Fibroblast of lung (primary cell): ENCODE measurements at places on chromosomes 3 and 15. TPM values are rescaled to one million over a fixed set of nuclear protein-coding genes. Genes with fewer than 3 reads are reported as not detected.

Gene GP9
- not detected in 2 replicates for total RNA-seq

Gene SST
- not detected in 2 replicates for total RNA-seq

Gene KLHL40
- not detected in 2 replicates for total RNA-seq

Gene THRB
- total RNA-seq = 3.9 and 7.4 TPM in 2 replicates

Gene KPNA4
- 34.7 and 38.8 TPM in 2 replicates for total RNA-seq

Gene GOLGA6L7
- not detected in 2 replicates for total RNA-seq

Gene RPL4
- 1,689 and 2,458 TPM in 2 replicates for total RNA-seq

Gene APBA2
- total RNA-seq = 18.2 and 20.3 TPM in 2 replicates

Gene CDV3
- 218 and 221 TPM in 2 replicates for total RNA-seq

Gene SAMMSON
- total RNA-seq = under 0.01 TPM in 2 replicates

Gene FAM3D
- not detected in 2 replicates for total RNA-seq

Gene KNG1
- total RNA-seq = not detected in 2 replicates

DNA sequence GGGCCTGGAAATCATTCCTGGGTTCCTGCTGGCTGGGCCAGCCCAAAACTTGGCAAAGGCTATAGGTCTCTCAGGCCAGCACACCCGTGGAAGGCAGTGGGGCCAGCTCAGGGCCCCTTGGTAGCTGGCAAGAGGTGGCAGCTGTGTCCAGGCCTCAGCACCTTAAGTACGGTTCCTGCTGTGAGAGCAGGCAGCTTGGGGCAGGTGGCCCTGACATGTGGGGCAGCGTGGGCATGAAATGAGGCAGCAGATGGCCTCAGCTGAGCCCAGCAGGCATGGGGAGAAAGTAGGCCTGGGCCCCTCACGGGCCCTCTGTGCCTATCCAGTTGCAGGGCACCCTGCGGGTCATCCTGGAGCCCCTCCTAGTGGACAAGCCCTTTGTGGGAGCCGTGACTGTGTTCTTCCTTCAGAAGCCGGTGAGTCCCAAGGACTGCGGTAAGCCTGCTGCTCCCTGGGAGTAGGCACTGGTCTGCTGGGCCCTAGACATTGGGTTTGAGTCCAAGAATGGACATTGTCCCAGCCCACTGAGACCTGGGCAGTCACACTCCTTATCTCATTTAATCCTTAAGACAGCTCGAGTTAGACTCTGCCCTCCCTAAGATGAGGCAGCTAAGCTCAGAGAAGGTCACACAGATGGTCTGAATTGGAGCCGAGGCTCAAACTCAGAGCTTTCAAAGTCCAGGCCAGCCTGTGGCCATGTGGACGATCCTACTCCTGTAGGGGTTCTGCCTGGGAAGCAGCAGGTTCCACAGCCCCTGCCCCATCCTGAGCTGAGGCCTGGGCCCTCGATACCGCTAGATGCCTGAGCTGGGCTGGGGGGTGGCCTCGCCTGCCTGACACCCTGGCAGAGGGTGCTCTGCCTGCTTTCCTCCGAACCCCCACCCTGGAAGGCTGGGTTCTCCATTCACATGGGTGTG, 25.5 kb downstream of the ESYT3 start:
- no peak overlapping the region for H3K4me3 ChIP-seq
- no peak for DNase-seq
- H3K27ac ChIP-seq = no peak overlapping the region
- no peaks in the 10 kb centered on the region for H3K36me3 ChIP-seq

- H3K4me3 ChIP-seq = no peak overlapping the region
- H3K4me1 ChIP-seq = no peaks in the 10 kb centered on the region
- H3K27me3 ChIP-seq = peaks cover 12% of the 10 kb centered on the region
- H3K36me3 ChIP-seq = no peaks in the 10 kb centered on the region
- DNase-seq = no peak
Observed at GRCh38 chr15:45182996-45183395, 4.8 kb downstream of the SHF start.

DNA sequence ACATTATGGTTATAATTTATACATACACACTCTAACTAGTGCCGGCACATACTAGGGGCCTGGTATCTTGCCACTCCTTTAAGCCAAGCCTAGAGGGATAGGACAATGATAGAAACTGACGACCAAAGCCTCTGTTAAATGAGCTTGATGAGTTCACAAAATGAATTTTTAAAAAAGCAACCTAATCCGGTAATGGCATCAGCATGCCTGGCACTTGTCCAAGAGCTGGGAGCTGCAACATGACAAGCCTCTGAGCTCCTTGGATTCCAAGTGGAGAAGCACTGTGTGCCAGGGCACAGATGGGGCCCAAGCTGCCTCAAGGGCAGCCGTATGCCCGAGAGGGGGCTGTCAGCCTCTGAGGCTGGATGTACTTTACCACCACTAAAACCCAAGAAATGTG, 9.7 kb downstream of the ETV5 start:
- peak overlapping the region; percentile 4 for H3K27ac ChIP-seq
- peaks cover 20% of the 10 kb centered on the region for H3K4me1 ChIP-seq
- peak; percentile 85 for DNase-seq
- no peaks in the 10 kb centered on the region for H3K36me3 ChIP-seq

DNA sequence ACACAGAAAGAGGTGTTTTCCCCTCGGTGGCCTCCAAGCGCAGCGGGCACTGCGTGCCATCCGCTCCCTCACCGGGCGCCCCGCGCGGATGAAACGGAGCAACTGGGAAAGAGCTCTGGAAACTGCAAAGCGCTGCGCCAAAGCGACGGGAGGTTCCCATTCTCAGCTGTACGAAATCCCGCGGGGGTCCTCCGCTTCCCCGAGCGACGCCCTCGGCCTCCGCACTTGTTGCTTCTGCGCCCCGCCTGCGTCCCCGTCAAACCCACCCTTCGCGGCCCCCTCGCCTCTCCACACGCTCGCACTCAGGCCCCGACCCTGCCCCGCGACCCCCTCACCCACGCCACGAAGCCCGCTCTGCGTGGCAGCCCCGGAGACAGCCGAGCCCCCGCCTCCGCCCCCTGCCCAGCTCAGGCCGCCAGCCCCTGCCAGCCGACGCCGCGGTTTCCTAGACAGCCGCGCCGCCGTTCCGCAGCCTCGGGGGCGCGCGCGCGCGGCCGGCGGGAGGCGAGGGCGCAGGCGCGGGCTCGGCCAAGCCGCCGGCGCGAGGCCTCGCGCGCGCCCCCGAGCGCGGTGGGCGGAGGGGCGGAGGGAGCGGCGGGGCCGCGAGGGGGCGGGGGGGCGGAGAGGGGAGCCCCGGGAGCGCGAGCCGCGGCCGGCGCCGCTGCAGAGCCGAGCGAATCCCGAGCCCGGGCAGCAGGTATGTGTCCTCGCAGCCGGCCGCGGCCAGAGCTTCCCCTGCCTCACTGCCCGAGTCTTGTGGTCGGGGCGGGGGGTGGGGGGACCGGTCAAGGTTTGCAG, at the start of gene TMEM266:
TMEM266 (plus strand) TSS at position 666 of the 798 bp plus-strand sequence. CDS start 74,279 bp downstream, outside the sequence.
- no peak within 1 kb of the TSS for H3K27ac ChIP-seq
- peak within 1 kb of the TSS; percentile 55 for H3K4me3 ChIP-seq
- H3K27me3 ChIP-seq = peaks cover 45% of the 10 kb centered on the region
- H3K4me1 ChIP-seq = peaks cover 4% of the 10 kb centered on the region

DNA sequence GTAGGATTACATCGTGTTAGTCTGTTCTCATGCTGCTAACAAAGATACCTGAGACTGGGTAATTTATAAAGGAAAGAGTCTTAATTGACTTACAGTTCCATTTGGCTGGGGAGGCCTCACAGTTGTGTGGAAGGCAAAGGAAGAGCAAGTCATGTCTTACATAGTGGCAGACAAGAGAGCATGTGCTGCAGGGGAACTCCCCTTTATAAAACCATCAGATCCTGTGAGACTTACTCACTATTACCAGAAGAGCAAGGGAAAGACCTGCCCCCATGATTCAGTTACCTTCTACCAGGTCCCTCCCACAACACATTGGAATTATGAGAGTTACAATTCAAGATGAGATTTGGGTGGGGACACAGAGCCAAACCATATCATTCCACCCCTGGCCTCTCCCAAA, 3.4 kb downstream of the SLC25A26 start:
- no peaks in the 10 kb centered on the region for H3K36me3 ChIP-seq
- H3K27me3 ChIP-seq = no peaks in the 10 kb centered on the region
- H3K27ac ChIP-seq = no peak overlapping the region
- H3K4me3 ChIP-seq = no peak overlapping the region
- no peak for DNase-seq

- H3K4me3 ChIP-seq = no peak overlapping the region
- peak; percentile 73 for DNase-seq
- H3K27me3 ChIP-seq = no peaks in the 10 kb centered on the region
- peaks cover 10% of the 10 kb centered on the region for H3K4me1 ChIP-seq
- peaks cover 30% of the 10 kb centered on the region for H3K36me3 ChIP-seq
Observed at GRCh38 chr3:45968706-45969105, 25.4 kb downstream of the CXCR6 start.

DNA sequence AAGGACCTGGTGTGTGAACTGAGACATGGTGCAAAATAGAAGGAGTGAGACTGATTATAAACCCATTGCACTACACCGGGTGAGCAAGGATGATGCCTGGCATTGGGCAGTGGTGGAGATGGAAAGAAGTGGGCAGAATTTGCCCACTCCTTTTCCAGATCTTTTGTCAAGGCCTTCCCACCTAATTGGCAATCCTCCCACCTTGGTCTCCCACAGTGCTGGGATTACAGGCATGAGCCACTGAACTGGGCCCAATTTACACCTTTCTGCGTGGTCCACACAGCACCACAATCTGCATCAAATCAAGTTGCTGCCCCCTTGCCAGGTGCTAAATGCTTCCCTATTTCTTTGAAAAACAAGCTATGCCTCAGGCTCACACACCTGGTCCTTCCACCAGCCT, 5.4 kb downstream of the FBXO40 start:
- no peak overlapping the region for H3K27ac ChIP-seq
- no peaks in the 10 kb centered on the region for H3K27me3 ChIP-seq
- H3K36me3 ChIP-seq = no peaks in the 10 kb centered on the region

DNA sequence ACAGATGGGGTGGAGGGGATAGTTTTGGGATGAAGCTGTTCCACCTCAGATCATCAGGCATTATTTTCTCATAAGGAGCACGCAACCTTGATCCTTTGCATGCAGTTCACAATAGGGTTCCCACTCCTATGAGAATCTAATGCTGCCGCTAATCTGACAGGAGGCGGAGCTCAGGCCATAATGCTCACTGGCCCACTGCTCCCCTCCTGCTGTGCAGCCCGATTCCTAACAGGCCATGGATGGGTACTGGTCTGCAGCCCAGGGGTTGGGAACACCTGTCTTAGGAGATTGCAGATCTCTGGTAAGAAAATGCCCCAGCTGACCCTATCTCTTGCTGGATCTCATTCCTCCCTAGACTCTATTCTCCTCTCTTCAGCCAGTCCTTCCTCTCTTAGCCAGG, 6.8 kb downstream of the CSTA start:
- H3K4me1 ChIP-seq = no peaks in the 10 kb centered on the region
- H3K36me3 ChIP-seq = no peaks in the 10 kb centered on the region
- no peak overlapping the region for H3K4me3 ChIP-seq
- H3K27ac ChIP-seq = no peak overlapping the region
- H3K27me3 ChIP-seq = no peaks in the 10 kb centered on the region
- DNase-seq = no peak

DNA sequence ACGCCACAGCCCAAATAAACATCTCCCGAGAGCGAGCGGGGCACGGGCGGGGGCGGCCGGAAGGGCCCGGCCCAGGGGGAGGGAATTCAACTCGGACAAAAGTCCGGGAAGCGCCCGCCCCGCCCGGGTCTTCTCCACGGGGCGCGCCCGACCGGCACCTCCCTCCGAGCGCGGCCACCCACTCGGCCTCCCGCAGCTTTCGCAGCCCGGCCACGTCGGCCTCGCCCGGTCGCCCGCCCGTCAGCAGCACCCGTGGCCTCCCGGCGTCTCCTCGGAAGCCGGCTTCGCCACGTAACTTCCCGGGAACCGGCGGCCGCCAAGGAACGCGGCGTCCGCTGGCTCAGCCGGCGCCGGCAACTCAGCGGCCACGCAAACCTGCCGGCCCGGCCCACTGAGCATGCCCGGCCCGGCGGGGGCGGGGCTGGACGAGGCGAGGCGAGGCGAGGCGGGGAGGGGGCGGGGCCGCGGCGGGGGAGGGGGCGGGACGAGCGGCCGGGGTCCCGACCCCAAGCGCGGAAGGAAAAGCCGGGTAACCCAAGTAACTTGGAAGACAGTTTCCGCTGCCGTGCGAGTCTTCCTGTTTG, at the start of gene TJP1:
TJP1 (minus strand) TSS at position 369 of the 584 bp plus-strand sequence. CDS start 440 bp downstream, outside the sequence.
- peaks cover 6% of the 10 kb centered on the region for H3K4me1 ChIP-seq
- peak; percentile 77 for DNase-seq
- H3K27ac ChIP-seq = peak within 1 kb of the TSS; percentile 89
- no peaks in the 10 kb centered on the region for H3K27me3 ChIP-seq

- no peak for DNase-seq
- H3K4me3 ChIP-seq = no peak overlapping the region
- no peak overlapping the region for H3K27ac ChIP-seq
- H3K27me3 ChIP-seq = no peaks in the 10 kb centered on the region
- no peaks in the 10 kb centered on the region for H3K4me1 ChIP-seq
Observed at GRCh38 chr3:15015456-15015855, 49.7 kb downstream of the MRPS25 start.

GRCh38 chr3:65919826-65920225, 118.9 kb downstream of the MAGI1 start:
- no peaks in the 10 kb centered on the region for H3K4me1 ChIP-seq
- no peaks in the 10 kb centered on the region for H3K36me3 ChIP-seq
- H3K27ac ChIP-seq = no peak overlapping the region
- peak; percentile 47 for DNase-seq
- H3K4me3 ChIP-seq = no peak overlapping the region

DNA sequence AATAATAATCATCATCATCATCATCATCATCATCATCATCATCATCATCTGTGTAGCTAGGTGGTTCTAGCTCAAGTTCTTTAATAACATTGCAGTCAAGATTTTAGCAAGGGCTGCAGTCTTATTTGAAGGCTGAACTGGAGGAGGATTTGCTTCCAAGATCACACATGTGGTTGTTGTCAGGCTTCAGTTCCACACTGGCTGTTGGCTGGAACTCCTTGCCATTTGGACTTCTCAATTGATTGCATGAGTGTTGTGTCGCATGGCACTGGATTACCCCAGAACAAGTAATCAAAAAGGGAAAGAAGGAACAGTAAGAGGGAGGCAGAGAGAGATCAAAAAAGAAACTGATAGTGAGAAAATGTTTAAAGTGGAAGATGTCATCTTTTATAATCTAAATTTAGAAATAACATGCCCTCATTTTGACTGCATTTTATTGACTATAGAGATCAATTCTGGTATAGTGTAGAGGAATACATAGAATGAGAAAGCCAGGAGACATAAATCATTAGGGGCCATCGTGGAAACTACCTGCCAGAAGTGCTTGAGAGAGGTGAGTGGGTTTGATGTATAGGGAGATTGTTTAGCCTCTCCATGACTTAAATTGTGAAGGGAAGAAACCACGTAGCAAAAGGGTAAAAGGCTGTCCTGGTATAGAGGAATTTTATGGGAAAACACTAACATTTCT, 346.6 kb upstream of the RBMS3 start:
- no peak overlapping the region for H3K4me3 ChIP-seq
- H3K4me1 ChIP-seq = no peaks in the 10 kb centered on the region
- no peaks in the 10 kb centered on the region for H3K36me3 ChIP-seq
- no peaks in the 10 kb centered on the region for H3K27me3 ChIP-seq

- H3K27me3 ChIP-seq = no peaks in the 10 kb centered on the region
- H3K27ac ChIP-seq = peak overlapping the region; percentile 46
- peak; percentile 91 for DNase-seq
- peaks cover 8% of the 10 kb centered on the region for H3K4me1 ChIP-seq
Observed at GRCh38 chr15:37824717-37825382, 109.6 kb upstream of the TMCO5A start.

GRCh38 chr3:152269831-152270734, 1.4 kb downstream of the MBNL1 start:
- peak overlapping the region; percentile 95 for H3K27ac ChIP-seq
- H3K36me3 ChIP-seq = no peaks in the 10 kb centered on the region
- H3K4me1 ChIP-seq = peaks cover 20% of the 10 kb centered on the region
- DNase-seq = peak; percentile 77
- H3K27me3 ChIP-seq = no peaks in the 10 kb centered on the region
